ENCODE measurements at places on chromosomes 12 and 14.
A peak's percentile ranks its signal among the peaks of the same experiment; 100 is the strongest.

GRCh38 chr14:71115306-71115705 lies 208.0 kb downstream of the PCNX1 start:
- DNase-seq, result no peak

DNA sequence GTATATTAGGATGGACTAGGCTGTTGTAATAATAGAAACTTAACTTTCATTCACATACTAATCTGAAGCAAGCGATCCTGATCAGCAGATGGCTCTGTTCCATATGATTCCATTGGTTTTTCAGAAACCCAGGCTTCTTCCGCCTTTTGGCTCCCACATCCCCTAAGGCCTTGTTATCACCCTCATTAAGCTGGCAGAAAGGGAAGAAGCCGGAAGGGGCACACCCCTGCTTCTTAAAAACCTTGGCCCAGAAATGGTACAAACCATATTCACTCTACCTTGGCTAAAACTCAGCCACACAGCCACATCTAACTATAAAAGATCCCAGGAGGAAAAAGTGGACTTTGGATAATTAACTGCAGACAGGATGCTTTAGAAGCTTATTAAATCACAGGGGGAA lies 329.2 kb downstream of the PCNX1 start:
- DNase-seq, result peak; percentile 71

DNA sequence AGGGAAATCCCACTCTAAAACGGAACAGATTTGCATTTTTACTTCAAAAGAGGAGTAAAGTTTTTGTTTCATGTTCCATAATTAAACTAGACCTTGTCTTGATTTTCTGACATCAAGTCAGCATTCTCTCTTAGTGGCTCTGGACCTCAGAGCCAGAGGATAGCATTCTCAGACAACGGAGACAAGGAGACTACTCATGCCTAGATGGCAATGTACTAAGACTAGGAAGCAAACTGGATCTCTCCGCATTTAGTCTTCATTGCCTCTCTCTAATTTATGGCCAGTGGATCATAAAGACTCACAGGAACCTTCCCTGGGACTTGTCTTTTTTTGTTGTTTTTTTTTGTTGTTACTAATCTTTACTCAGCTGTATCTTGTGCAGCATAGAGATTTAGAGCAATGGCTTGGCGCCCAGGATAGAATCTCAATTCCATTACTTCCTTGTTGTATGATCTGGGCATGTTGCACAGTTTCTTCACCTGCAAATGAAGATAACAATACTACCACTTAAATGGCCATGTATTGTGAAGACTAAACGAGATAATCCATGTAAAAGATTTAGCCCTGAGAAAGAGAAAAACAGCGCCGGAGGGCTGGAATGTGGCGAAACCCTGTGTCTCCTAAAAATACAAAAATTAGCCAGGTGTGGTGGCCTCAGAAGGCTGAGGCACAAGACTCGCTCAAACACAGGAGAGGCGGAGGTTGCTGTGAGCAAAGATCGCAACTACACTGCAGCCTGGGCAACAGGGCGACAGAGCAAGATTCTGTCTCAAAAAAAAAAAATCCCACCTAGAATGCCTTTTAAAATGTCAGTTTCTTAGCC lies 4.0 kb upstream of the GEMIN2 start:
- DNase-seq, result no peak

- DNase-seq, result no peak
Measured at GRCh38 chr12:82972624-82973023, 285.9 kb downstream of the TMTC2 start.

Data from SK-N-SH (cell line).